Vagina (tissue), 2 donors: ENCODE measurements at places on chromosomes 3 and 15. TPM values are rescaled to one million over a fixed set of nuclear protein-coding genes. Genes with fewer than 3 reads are reported as not detected.

UBAP1L gene
- 5.4 TPM for total RNA-seq

DNA sequence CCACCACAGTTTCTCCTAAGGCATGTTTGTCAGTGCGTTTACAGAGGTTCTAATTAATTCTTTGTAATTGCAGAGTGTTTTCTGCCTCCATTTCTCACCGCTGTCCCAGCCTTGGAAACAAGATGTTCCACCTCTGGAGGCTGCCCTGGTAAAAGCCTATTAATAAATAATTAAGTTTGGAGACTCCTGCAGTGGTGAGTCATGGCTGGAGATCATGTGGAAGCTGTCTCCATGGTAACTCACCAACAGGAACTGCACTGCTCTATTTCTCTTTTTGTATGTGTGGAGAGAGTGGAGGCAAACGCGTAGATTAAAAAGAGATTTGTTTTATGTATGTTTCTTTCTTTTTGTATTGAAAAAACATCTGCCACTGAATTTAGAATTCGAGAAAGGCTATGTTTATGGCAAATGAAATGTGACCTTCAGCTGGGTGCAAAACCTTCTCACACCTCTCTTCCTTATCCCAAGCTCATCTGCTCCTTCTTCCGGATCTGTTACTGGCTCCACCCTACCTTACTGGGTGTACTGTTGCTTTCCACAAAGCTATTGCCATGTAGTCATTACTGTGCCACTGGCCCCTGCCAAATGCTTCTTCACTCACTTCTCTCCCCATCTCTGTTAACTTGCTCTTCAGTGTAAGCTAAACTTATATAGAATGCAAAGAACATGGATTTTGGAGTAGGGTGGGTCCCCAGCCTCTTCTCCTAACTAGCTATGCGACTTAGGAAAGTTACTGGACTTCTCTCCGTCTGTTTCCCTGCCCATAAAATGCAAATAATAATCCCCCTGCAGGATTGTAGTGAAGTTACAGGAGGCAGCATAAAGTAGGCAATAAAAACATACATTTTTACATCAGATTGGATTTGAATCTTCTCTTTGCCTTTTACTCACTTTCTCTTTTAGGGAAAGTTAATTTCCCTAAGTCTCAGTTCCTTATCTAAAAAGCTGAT lies 778.5 kb downstream of the NTRK3 start:
- DNase-seq, result no peak

- no peak for DNase-seq
Observed at GRCh38 chr3:5093731-5094130, 28.4 kb upstream of the ARL8B start.

- no peak for DNase-seq
Observed at GRCh38 chr15:82062479-82063454, 16.9 kb upstream of the MEX3B start.

GRCh38 chr15:92091155-92091734 lies 237.7 kb downstream of the SLCO3A1 start:
- DNase-seq, result no peak

DNA sequence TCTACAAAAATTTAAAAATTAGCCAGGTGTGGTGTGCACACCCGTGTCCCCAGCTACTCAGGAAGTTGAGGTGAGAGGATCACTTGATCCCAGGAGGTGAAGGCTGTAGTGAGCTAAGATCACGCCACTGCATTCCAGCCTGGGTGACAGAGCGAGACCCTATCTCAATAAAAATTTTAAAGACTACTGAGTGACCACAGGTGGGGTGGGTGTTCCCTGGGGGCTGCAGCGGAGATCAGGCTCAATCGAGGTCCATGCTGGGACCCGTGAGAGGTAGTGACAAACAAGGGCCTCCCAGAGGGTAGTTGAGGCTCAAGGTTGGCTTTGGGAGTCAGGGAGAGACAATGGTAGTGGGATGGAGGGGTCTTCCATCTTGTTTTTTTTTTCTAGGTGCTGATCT lies 38.9 kb upstream of the LIMD1 start:
- no peak for DNase-seq

- no peak for DNase-seq
Observed at GRCh38 chr3:31918179-31919150, 62.6 kb downstream of the OSBPL10 start.
